ENCODE measurements at places on chromosomes 3 and 15.

DNA sequence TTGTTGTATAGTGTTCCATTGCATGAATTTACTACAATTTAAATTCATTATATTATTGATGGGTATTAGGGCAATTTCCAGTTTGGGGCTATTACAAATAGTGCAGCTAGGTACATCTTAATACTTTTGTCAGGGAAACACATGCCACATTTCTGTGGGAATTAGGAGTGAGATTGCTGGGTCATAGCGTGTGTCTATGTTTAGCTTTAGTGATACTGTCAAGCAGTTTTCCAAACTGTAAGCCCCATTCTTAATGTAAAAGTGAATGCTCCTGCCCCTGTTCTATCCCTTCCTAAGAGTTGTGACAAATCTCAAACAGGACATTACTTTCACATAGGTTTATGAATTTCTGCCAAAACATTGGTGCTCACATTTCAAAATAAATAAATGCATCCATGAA is 184.5 kb upstream of the ANKRD28 start:
- DNase-seq = no peak

GRCh38 chr3:29065211-29065785 is 215.6 kb upstream of the RBMS3 start:
- no peak for DNase-seq

DNA sequence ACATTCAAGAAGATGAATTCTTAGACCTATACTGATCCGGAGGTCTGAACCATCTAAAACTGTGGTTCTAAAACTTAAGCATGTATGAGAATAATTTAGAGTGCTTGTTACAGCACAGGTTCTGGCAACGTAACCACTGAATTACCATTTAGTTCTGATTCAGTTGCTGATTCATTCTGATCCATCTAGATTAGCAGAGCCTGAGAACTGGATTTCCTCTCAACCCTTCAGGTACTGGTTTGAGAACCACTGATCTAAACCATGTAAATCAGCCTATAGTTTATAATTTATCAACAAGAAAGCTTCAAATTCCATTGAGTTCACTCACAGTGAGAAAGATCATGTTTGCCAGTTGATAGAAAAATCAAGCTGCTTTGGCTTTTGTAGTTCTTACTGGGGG is 1001.1 kb upstream of the EPHA6 start:
- no peak for DNase-seq

GRCh38 chr3:44424758-44425157 is 52.7 kb downstream of the ZNF445 start:
- no peak for DNase-seq

- DNase-seq = no peak
These were observed 57.4 kb upstream of the MYZAP start for GRCh38 chr15:57534281-57534680.

DNA sequence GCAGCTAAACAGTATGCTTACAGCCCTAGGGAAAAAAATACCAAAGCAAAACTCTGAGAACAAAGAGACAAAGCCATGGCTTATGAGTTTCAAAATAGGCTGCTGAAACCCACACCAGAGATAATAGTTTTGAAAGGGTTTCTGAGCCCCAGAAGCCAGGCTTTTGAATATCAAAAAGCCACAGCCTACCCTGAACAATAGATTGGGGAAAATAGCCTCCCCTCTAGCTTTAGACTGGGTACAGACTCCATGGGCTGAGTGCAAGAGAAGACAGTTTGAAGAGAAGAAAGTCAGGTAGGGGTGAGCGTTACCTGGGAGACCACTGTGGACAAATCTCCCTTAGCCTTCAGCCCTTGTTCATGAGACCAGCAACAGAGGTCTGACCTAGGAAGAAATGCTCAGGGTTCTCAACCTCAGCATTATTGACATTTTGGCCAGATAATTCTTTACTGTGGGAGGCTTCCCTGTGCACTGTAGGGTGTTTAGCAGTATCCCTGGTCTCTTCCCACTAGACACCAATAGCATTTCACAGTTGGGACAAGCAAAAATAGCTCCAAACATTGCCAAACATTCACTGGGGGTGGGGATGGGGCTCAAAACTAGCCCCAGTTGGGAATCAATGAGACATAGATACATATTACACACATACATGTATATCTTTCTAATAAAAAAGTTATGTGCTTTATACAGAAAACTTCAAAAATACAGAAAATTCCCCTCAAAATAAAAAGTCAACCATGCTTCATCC is 11.6 kb upstream of the TAFA4 start:
- no peak for DNase-seq

DNA sequence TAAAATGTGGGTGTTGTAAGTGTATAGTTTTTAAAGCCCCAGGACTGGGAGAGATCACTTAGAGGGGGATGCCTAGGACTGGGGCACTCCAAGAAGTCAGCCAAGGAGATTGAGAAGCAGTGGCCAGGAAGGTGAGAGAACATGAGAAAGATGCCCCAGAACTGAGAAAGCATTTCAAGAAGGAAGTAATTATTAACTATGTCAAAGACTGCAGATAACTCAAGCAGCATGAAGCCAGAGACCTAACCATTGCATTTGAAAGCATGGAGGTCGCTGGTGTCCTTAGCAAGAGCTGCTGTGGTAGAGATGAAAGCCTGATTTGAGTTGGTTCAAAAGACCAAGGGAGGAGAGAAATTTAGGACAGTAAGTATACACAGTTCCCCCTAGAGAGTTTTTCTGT is 30.6 kb upstream of the SLC2A2 start:
- DNase-seq = no peak

GRCh38 chr15:23052522-23052921 is 13.2 kb upstream of the TUBGCP5 start:
- DNase-seq = no peak

DNA sequence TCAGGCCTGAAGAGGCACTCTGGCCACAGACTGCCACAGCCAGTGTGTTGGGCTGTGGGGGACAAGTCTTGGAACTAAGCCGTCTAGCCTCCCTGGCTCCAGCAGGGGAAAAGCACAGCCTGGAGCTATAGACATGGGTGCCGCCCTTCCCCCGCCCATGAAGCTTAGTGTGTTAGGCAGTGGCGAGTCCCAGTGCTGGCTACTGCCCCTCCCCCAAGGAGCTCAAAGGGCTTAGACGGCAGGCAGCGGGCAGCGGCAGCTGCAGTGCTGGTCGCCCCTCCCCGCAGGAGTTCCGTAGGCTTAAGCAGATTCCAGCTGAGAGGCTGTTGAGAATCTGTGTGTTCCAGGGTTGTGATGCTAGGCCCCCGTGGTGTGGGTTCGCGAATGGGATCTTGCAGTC is 135.8 kb upstream of the RORA start:
- no peak for DNase-seq

DNA sequence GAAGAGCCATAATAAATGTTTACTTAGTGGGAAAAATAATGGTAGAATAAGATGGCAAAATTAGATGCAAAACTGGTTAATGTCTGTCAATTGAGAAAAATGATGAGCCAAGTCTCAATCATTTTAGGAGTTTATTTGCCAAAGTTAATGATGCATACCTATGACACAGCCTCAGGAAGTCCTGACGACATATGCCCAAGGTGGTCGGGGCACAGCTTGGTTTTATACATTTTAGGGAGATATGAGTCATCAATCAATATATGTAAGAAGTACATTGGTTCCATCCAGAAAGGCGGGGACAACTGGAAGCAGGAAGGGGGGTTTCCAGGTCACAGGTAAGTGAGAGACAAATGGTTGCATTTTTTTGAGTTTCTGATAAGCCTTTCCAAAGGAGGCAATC is 31.5 kb downstream of the CLEC3B start:
- DNase-seq = no peak

DNA sequence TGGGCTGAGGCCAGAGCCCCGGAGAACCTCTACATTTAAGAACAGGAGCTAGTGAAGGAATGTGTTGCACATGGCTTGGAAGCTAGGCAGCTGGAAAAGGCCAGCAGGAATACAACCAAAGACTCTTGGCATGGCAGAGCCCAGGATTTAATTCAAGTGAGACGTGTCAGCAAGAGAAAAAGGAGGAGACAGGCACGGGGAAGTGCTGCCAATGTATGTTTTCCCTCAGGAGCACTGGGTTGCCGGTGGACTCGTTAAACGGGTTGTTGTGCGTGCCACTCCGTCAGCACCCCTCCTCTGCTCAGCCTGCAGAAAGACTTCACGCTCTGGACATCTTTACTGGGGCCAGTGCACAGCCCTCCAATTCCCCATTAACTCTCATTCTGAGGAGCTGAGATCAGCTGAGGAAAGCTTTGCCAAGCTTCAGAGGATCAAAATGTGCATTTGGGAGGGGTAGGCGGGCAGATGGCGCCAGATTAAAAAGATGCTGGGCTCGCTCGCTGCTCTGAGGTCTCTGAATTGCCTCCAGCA is 103.7 kb downstream of the PDZRN3 start:
- no peak for DNase-seq

- DNase-seq = no peak
These were observed 26.6 kb downstream of the MASP1 start for GRCh38 chr3:187264911-187265310.

DNA sequence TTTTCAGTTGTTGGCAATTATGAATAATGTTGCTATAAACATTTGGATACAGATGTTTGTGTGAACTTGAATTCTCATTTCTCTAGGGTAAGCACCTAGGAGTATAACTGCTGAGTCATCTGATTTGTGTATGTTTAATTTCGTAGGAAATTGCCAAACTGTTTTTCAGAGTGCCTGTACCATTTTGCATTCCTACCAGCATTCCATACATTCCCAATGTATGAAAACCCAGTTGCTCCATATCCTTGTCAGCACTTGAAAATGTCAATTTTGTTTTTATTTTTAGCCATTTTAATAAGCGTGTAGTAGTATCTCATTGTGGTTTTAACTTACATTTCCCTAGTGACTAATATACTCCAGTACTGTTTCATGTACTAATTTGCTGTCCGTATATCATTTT is 98.5 kb upstream of the TSC22D2 start:
- no peak for DNase-seq
